ENCODE measurements at places on chromosomes 1 and 21. TPM values are rescaled to one million over a fixed set of nuclear protein-coding genes. Genes with fewer than 3 reads are reported as not detected.

DNA sequence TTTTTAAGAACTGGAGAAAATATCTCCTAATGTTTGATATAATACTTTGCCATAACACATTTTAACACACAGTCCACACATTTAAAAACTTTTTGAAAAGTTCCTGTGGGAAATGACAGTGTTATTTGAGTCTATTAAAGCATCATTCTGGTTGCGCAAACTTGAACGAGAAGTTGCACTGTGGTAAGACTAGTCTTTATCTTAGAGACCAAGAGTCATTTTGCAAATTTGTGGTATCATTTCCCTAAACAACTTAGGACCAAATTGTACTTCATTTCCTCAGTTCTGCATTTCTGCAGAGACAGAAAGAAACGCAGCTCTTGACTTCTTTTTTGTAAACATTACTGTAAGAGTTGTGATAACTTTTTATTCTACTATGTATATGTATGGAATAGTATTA lies at the start of gene RGS18:
RGS18 (plus strand) TSS at position 282 of the 400 bp plus-strand sequence. CDS start 176 bp downstream, outside the sequence.
- DNase-seq, result no peak

DNA sequence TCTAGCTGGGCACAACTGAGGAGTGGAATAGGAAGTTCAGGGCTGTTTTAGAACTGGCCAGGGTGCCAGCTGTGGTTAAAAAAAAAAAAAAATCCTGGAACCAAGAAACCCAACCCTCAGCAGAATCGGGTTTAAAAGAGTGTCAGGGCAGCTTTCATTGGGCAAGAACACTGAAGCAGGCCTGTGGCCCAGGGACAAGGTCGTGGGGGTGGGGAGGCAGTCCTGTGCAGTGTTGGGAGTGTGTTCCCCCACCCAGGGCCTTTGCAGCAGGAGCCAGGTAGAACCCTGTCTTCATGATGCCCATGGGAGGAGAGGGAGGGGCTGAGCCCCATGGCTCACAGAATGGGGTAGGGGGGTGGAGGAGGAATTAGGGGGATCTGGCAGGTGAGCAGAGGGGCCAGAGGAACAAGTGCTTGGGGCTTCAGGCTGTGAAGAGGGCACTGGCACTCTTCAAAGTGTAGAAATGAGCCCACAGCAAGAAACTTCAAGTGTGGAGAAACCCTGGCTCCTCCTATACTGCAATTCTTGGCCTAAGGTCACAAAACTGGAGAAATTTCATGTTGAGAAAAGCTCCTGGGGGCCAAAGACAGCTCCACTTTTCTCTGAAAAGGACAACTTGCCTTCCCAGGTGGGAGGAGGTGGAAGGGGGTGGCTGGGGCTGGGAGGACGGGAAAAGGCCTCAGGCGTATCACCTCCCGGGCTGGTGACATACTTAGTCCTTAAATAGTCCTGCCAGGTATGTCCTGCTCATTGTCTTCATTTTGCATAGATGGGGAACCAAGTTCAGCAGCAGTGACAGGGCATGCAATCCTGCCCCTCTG lies 39.3 kb downstream of the KIAA1614 start:
- no peak for DNase-seq

DNA sequence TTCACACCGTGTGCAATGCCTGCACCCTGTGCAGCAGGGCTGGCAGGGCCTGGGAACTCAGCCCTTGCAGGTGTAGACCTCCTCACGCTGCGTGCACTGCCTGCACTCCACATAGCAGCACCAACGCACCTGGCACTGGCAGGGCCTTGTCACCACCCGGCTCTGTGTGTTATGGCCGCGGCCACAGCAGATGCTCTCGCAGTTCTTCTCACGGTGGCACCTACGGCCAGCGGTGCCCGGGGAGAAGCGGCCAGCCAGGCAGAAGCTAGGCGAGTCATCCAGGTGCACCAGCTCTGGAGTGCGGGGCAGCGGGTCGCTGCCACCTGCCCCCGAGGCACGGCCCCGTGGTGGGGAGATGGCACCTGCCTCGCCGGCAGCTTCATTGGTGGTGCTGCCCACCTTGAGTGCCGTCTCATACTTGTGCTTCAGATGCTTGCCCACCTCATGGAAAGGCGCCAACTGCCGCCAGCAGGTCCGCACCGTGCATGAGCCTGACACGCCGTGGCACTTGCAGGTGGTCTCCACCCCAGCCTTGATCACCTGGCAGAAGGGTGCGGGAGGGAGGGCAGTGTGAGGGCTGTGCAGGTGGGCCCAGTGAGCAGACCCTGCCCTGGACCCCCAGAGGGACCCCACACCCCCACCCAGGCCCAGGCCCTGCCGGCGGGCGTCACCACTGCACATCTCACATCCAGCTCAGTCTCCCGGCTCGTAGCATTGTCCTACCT lies 26.1 kb downstream of the WNT9A start:
- no peak for DNase-seq

The LCE1A gene
- total RNA-seq, result not detected

The PROK1 gene
- not detected for total RNA-seq

The KCNT2 gene
- not detected for total RNA-seq

Data from activated CD4-positive, alpha-beta T cell treated with anti-CD3 and anti-CD28 coated beads, Interleukin-2, amount 10 ng/mL, durations not matched to agents 24 days and 14 days (primary cell).